ENCODE measurements at places on chromosomes 5 and 9. TPM values are rescaled to one million over a fixed set of nuclear protein-coding genes. Genes with fewer than 3 reads are reported as not detected.

WDR31 gene
- total RNA-seq: 0.99 TPM

LEAP2 gene
- 0.76 TPM for total RNA-seq

TSLP gene
- 0.06 TPM for total RNA-seq

PSMB7 gene
- 264 TPM for total RNA-seq

TOR2A gene
- total RNA-seq: 21.9 TPM

PCDHB5 gene
- 2.5 TPM for total RNA-seq

AGXT2 gene
- not detected for total RNA-seq

DOCK8 gene
- total RNA-seq: 1.2 TPM

TMEM38B gene
- total RNA-seq: 8.8 TPM

PTPDC1 gene
- total RNA-seq: 12.7 TPM

DMRTA1 gene
- total RNA-seq: 1.8 TPM

ZBED3 gene
- 7.1 TPM for total RNA-seq

MYORG gene
- 14.2 TPM for total RNA-seq

SPATA31A3 gene
- not detected for total RNA-seq

TMEM174 gene
- not detected for total RNA-seq

PCDHA7 gene
- total RNA-seq: 0.05 TPM

NEUROG1 gene
- total RNA-seq: not detected

ADAMTS19 gene
- under 0.01 TPM for total RNA-seq

SLC36A2 gene
- total RNA-seq: not detected

HEMGN gene
- total RNA-seq: not detected

SLC46A2 gene
- not detected for total RNA-seq

PCDHAC2 gene
- total RNA-seq: not detected
